ENCODE measurements at places on chromosomes 11 and 22.

- DNase-seq: peak; percentile 82
Observed at GRCh38 chr11:73295241-73295995, 12.7 kb upstream of the ARHGEF17 start.

DNA sequence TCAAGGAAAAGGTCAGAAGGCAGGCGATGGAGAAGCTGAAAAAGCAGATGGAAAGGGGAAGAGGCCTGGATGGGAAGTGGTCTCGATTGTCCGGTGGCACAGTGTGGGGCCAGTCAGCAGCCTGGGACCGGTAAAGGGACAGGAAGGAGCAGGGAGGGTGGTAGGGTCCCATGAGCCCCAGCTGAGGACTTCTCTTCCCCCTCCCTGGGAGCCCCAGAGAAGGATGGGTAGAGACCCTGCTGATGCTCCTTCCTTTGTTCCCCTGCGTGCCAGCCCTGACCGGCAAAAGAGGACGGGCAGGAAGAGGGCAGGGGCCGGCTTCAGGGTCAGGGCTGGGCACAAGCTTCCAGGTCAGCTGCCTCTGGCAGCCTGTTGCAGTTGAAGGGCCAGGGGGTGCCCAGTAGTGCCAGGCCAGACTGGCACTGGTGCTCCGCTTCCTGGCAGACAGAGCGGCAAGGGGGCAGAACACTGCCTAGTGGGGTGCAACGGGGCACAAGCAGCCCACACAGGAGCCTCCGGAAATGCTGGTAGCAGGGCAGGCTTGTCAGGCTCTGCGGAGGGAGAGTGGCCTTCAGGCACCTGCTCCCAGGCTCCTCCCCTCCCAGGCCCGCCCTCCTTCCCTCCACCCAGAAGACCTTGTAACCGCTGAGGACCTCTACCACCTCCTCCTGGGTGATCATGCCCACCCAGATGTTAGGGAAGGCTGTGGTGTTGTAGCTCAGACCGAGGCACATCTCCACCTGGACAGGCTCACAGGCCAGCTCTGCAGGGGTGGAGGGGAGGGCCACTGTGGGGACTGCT is 739 bp upstream of the C1QTNF5 start:
- no peak for DNase-seq

DNA sequence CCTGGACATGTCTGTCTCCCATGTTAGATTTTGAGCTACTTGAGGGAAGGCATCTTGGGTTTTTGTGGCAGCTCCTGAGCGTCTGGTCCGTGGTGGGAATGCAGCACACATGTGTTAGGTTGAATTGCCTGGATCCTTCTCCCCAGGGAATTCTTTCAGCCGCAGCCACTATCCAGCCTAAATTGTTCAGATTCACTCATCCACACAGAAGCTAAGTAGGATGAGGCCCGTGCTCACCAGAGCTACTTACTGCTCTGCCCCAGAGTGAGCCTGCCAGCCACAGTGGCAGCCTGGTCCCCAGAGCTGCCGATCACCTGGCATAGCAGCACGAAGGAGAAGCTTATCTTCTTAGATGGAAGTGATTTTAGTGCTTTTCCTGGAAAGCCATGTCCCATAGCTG is 34.4 kb upstream of the SORL1-AS1 start:
- DNase-seq: no peak

GRCh38 chr11:128772814-128773213 is 78.9 kb downstream of the FLI1 start:
- DNase-seq: peak; percentile 80

- DNase-seq: no peak
Observed at GRCh38 chr11:64764040-64764611, 4.4 kb upstream of the PYGM start.

- no peak for DNase-seq
Observed at GRCh38 chr11:34531663-34532062, 18.1 kb upstream of the ELF5 start.

- peak; percentile 37 for DNase-seq
Observed at GRCh38 chr22:44848791-44849420, 96.5 kb downstream of the ARHGAP8 start.

DNA sequence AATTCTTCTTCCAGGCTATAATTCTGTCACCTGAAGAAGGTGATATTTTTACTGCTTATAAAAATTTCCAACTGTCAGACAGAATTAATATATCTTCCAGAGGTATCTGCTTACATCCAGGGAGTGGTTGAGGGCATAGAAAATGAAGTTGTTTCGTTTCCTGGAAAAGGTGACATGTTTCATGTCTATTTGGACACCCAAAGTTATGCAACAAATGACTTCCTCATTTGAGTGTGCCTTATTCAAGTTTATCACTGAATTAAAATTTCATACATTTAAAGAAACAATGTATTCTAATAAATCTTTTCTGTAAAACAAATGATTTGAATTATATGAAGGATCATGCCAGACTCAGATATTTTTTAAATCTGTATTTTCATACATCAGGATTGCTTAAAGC is 8.5 kb upstream of the GRAMD1B start:
- DNase-seq: no peak

DNA sequence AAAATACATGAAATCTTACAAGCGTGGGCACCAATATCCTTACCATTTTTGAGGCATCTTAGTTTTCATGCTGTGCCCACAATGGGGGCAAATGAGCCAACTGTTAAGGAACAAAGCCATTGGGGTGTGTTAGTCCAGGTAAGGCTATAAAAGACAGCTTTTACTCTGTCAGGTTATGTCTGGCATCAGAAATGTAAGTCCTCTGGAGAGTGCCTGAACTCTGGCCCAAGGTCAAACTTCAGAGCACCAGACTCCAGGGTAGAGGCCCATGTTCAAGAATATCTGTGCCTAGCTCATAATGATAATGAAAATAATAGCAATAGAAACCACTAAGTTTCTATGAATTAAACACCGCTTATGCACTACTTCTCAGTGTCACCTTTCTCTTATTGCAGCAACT is 105.5 kb downstream of the CSNK2A3 start:
- no peak for DNase-seq

DNA sequence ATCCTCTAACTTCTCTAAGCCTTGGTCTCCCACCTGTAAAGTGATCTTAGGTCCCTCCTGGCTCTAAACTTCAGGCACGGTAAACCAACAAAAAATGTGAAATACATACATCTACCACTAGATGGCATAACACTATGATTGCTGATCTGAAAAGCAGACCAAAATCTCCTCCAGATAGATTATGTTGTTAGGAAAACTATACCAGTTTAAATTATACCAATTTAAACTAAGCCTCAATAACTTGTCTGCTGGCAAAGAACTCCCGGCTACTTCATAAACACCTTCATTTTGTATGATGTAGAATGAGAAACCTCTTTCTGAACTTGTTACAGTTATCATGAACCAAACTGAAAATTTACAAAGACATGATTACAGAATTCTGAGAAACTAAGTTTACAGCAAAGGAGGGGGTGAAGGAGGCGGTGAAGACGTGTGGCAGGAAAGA is 85.9 kb downstream of the SBF2 start:
- DNase-seq: no peak

- DNase-seq: no peak
Observed at GRCh38 chr11:3667149-3668035, 3.8 kb downstream of the CHRNA10 start.

GRCh38 chr11:32829157-32829679 is 509 bp upstream of the PRRG4 start:
- DNase-seq: no peak

DNA sequence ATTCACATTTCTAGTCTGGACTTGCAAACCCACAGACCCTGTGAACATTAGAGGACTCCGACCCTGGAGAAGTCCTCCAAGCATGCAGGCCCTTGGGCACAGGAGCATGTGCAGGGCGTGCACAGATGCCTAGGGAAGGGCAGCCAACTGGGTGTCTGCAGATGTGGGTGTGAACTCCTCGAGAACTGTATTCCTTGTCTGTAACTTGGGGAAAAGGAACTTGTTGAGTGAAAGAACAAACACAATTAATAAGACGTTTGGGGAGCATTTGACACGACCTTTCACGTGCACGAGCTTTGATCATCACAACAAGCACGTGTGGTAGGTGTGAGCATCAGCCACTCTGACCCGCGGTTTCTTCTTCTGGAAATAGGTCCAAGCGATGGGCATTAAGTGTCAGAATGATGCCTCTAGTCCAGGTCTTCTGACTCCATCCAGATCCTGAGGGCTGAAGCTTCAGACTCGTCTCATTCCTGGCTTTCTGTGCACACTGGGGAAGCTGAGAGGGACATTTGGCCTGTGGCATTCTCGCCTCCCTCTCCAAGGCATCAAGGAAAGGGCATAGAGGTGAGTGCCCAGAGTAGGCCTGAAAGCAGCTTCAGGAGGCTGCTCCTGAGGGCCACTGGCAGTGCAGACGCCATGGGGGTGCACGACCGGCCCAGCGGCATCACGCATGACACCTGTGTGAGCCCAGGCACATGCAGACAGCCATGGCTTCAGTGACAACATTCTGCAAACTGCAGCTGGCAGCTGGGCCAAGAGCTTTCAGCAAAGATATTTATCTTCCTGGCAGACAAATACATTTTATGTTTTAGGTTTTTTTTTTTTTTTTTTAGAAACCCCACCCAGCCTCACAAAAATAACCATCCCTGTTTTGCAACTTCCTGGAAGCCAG is 32.5 kb downstream of the ALX4 start:
- no peak for DNase-seq

- DNase-seq: peak; percentile 14
Observed at GRCh38 chr11:1473786-1474185, 12.8 kb downstream of the MOB2 start.

- DNase-seq: no peak
Observed at GRCh38 chr11:7690648-7691047, 15.6 kb downstream of the OVCH2 start.

- no peak for DNase-seq
Observed at GRCh38 chr11:96012086-96012824, 88.3 kb upstream of the MTMR2 start.

DNA sequence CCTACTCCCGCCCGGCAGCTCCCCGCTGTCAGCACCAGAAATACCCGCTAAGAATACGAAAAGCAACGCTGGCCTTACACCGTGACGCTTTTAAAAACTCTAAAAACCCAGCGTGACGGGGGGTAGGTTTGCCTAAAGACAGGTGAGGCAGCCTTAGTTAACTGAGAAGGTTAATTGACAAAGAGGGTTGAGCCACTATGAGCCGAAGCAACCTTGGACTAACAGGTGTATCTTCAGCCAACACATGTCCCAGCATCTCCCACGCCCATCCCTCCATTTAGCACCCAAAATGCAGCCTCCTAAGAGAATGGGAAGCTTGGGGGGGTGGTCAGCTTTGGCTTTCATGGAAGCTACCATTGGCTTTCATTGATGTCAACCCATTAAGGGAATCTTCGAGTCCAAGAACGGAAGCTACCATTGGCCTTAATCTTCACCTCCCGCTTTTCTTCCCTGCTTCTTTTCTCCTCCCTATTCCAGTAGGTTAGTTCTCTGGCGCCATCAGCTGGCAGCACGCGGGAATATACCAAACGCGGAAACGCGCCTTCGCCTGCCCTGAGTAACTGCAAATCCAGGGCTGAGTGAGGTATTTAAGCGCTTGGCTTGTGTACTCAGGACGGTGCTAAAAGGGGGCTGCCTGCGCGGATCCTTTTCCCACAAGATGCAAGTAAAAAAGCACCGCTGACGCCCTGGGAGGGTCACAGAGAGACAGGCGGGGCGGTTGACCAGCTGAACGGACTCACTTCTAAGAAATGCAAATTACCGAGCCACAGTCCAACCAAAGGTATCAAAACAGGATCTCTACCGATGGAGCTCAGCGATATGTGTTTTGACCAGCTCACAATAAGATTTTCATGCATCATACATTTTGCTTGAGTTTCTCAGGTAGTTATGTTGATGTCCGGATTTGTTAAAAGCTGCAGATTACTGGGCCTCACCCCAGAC is 38.5 kb upstream of the GLYATL1 start:
- DNase-seq: peak; percentile 90

DNA sequence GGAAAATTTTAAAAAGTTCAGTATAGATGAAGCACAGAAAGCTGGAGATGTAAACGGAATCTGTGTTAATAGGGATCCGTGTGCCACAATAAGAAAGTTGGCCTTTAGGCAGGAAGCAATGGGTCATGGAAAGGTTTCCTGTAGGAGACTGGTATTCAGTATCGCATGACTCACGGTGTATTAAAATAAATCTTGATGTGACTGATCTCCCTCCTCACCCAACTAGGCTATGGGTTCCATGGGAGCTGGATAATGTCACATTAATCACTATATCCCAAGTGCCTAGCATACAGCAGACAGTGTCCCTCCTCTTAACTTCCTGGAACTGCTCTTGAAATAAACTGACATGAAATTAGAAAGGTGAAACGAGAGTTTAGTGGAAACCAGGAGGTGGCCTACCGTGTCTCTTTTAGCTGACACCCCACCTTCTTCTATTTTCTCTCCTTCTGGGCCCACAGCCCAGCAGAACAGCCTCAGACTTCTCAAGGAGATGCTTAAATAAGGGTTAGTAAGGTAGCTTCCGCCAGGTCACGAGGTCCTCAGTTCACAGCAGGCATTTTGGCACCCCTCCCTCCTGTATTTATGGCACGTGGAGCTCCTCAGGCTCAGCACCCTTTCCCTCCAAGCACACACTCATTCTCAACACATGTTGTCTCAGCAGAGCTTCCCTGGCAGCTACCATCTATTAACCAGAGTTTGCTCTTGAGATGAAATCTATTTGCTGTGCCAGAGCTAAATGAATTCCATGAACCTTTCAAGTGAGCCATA is 118.8 kb downstream of the NXPE2 start:
- DNase-seq: no peak

DNA sequence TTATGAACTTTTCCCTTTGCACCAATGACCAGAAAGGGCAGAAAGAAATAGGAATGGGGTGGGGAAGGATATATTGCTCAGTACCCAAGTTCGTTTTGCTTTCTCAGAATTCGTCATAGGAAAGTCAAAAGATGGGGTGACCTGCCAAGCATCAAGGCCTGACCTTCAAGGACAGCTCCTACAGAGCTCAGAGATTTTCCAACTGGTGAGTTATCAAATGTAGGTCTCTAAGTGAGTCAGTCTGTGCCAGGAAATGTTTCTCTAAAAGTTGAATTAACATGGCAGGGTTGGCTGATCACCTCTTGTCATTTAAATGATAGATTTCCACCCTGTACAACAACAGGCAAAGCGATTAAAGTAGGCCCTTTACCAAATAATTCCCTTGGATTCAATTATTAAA is 307.2 kb downstream of the CADM1 start:
- DNase-seq: no peak

- DNase-seq: no peak
Observed at GRCh38 chr11:28701760-28702449, 593.7 kb downstream of the METTL15 start.

GRCh38 chr22:50148991-50149721 is 21.4 kb upstream of the PANX2 start:
- peak; percentile 75 for DNase-seq

Measured in mucosa of descending colon (tissue), 3 donors.